ENCODE measurements at places on chromosomes 1 and 21.
A peak's percentile ranks its signal among the peaks of the same experiment; 100 is the strongest.

- DNase-seq: no peak
Measured at GRCh38 chr1:182380199-182380598, 11.4 kb downstream of the GLUL start.

GRCh38 chr21:30044447-30045064 lies 104.8 kb upstream of the GRIK1 start:
- no peak for DNase-seq

DNA sequence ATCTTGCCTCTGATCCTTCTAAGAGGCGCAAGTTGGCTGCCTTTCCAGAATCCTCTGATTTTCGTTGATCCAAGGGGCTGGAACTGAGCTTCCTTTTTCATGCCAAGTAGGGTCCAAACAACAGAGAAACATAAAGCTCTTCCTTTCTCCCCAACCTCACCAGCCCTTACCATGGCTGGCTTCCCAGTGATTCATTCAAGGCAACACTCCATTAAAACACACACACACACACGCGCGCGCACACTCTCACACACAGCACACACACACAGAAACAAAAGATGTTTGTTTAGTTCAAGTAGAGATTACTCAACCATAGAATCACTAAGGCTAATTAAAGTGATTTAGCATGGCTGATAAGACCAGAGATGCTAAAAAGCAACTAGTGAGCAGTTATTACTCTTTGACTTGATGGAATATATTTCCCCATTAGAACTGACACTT lies 13.0 kb upstream of the GUCA2A start:
- no peak for DNase-seq

GRCh38 chr1:216890871-216891270 lies 167.6 kb upstream of the ESRRG start:
- DNase-seq: no peak

GRCh38 chr1:172324761-172325160 lies 95.7 kb upstream of the C1orf105 start:
- no peak for DNase-seq

DNA sequence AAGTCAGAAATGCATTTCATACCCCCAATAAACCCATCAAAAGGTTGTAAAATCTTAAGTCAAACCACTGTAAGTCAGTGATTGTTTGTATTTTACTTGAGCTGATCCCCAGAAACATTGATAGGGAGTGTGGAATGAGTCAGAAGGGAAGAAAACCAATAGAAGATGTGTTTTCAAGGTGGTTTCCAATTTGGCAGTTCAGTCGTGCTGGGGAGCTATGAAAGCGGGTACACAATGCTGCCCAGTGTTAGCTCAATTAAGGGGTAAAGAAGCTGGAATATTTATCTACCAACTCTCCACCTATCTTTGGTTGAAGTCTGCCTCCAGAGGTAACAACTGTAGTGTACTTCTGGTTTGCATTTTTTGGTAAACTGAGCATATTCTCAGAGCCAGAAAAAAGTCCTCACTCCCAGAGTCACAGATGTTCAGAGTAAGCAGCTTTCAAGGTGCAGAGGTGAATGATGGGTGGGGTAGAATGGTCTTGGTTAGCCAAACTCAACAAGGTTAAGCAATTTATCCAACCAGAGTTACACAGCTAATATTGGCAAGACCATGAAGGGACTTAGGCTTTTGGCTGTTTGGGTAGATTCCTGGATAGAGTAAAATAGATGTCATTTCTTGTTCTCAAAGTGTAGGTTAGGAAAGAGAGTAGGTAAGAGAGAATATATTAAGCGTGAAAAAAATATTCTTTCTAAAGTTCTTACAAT lies 202.9 kb upstream of the ADGRL2 start:
- DNase-seq: no peak

- peak; percentile 9 for DNase-seq
Measured at GRCh38 chr1:14778898-14779865, 180.7 kb downstream of the KAZN start.

DNA sequence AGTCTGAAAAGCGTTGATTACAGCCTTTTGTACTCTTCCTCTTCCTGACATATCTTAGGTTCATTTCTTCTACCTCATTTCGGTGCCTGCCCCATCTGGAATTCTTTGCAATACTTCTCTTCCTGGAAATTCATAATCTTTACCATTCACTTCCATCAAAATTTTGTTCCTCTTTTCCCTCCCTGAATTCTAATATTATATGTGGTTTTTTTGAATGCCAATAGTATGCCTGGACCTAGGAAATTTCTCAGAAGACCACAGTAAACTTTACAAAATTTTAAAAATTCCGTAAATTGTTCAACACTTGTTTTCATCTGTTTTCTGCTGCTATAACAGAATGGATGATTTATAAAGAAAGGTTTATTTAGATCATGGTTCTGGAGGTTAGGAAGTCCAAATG lies 76.8 kb downstream of the MAP3K7CL start:
- DNase-seq: no peak

- DNase-seq: no peak
Measured at GRCh38 chr1:33930346-33931110, 66.6 kb downstream of the HMGB4 start.

DNA sequence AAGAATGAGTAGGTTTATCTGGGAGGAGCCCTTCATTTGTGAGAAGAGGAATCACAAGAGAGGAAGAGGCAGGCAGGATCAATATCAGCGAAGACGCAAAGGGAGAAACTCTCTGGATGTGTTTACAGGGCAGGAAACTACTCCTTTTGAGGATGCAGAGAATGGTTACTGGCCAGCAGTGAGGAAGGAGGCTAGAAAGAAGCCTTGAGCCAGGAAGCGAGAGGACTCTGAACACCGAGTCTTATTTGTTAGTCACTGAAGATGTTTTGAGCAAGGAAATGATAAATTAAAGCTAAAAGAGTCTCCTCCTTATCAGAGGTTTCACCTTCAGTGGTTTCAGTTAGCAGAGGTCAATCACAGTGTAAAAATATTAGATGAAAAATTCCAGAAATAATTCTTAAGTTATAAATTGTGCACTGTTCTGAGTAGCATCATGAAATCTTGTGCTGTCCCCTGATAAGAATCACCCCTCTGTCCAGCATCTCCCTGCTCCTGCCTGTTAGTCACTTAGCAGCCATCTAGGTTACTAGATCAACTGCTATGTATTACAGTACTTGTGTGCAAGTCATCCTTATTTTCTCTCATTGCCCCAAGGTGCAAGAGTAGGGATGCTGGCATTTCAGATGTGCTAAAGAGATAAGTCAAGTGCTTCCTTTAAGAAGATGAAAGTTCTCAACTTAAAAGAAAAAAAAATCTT lies 43.5 kb downstream of the WLS start:
- DNase-seq: no peak

DNA sequence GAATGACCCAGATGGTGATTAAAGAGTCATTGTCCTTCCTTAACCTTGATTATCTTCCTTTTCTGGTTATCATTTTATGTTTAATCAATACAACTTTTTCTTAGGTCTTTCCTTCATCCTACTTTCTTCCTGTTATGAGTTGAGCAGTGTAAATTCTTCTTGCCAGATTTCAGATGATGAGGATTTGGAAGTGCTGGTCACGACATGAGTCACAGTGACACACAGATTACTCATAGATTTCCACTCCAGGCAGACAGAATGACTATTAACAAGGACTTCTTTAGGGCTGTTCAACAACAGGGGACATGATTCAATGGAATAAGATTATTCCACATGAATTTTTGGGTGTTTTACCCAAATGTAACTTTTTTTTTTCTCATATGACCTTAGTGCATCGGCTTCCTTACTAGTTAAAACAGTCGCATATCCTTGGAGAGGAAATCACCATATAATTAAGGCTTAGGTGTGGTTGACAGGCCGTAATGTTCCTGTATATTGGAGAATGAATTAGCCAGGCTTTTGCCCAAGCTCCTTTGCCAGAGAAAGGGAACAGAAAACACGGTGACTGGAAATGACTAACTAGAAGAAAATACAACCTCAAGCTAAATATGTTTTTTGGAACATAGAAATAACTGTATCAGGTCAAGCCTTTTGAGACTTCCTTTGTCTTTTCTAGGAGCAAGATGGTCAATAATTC lies 44.2 kb downstream of the PRRX1 start:
- DNase-seq: no peak

DNA sequence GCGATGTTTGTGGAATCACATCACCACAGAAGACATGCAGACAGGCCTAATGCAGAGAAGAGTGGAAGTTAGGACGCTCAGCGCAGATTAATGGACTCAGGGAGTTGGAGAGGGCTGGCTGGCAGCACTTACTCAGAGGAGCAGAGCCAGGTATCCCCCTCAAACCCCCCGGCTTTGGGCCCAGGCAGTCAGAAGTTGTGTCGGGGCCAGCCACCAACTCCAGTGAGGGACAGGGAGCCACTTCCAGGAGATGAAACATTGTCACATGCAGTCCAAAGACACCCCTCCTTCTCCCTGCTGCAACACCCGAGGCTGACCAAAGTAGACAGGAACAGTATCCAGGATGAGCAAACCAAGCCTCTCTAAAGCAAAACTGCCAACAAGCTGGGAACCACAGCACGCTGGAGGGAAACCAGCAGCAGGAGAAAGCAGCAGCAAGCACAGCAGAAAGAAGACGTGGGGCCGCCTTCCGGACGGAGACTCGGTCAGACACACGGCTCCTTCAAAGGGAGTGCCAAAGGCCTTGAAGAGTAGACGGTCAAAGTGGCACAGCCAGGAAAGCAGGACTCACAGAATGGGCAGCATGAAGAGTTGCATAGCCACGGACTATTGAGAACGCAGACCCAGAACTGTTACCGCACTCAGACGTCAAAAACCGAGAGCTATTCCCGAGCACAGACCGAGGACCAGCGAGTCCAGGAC lies 149.3 kb downstream of the PCBP3 start:
- no peak for DNase-seq

- DNase-seq: no peak
Measured at GRCh38 chr1:151854658-151855057, 1.1 kb upstream of the THEM5 start.

GRCh38 chr21:18147678-18148077 lies 97.0 kb upstream of the CHODL start:
- no peak for DNase-seq

DNA sequence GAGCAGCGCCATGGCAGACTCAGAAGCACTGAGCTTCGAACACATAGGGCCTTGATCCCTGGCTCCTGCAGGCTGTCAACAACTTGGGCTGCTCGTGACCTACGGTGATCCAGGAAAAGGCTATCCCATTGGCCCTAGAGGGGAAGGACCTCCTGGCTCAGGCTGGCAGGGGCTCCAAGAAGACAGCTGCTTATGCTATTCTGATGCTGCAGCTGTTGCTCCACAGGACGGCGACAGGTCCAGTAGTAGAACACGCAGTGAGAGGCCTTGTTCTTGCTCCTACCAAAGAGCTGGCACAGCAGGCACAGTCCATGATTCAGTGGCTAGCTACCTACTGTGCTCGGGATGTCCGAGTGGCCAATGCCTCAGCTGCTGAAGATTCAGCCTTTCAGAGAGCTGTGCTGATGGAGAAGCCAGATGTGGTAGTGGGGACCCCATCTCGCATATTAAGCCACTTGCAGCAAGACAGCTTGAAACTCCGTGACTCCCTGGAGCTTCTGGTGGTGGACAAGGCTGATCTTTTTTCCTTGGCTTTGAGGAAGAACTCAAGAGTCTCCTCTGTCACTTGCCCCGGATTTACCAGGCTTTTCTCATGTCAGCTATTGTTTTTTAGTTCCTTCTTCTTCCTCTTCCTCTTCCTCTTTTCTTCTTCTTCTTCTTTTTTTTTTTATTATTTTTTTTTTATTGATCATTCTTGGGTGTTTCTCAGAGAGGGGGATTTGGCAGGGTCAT lies 18.9 kb downstream of the ITLN2 start:
- DNase-seq: no peak

DNA sequence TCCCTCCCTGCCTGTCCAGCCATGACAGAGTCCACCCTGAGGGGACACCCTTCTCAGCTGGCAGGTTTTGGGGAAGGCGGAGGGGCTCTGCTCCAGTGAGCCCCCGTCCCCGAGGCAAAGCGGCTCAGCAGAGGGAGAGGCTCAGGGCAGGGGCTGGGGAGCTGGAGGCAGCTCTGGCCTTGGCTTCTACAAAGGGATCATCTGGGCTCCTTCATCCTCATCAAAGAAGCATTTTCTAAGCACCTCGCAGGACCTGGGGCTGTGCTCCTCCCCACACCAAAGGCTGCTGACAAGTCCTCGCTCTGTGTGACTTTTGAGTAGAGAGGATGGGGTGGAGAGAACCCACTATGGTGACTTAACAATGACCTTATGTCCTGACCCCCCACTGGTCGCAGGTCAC lies 21.0 kb upstream of the CLSTN1 start:
- no peak for DNase-seq

DNA sequence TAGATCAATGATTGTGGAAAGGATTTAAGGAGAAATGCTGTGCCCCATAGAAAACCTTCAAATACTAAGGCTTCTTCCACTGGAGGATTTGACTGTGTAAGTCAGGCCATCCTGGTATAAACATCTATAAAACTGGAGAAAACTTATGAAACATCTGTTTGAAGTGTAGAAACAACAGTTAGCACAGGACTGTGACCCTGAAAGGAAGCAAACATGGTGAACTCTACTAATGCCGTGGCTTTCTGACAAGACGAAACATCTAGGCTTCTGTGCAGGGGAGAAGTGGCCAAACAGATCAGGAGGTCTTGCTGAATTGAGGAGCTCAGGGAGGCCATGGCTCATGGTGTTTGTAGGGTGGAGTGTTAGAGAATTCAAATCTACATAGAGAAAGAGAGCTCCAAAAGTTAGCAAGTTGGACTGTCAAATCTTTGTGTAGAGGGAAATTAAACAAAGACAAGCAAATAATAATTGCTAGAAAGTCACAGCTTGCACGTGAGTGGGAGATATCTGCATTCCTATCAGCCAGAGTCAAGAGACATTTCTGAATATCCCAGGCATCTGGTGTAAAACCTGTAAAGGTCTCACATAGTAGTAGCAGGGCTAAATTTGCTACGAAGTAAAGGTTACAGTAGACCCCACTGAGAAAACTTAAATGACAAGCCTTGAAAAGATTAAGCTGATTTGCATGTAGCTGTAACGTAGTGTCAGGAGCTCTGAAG lies 566.8 kb upstream of the B3GALT2 start:
- no peak for DNase-seq

- DNase-seq: no peak
Measured at GRCh38 chr21:35507181-35507759, 458.2 kb upstream of the RUNX1 start.

DNA sequence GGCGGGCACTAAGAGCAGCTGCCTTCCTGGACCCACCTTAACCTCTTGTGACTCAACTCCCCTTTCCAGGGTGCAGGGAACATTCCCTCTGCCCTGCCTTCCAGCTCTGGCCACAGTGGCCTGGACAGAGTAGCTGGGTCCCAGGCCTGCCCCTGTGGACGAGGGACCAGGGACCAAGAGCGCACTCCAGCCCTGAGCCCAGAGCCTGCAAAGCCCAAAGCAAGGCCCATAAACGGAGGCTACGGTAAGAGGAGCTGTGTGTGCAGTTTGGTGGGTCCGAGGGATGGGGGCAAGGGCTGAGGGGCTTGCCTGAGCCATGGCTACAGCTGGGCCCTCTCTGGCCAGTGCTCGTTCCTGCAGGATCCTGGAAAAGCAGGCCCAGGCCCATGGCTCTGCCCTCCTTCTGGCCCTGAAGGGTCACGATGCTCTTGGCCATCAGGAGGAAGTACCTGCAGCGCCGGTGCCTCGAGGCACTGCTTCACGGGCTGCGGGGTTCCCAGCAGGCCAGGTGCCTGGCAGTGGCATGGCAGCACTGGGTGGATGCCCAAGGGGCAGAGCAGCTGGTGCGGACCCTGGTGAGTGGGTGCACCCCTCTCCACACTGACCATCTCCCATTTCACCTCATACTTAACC lies 17.8 kb downstream of the MTHFR start:
- DNase-seq: no peak

All from stimulated activated CD4-positive, alpha-beta T cell treated with anti-CD3 and anti-CD28 coated beads, Interleukin-1b, Interleukin-23, amount 100 ng/mL, for 24 hours (primary cell).